ENCODE measurements at places on chromosomes 4 and X.

- DNase-seq, result no peak
Observed at GRCh38 chrX:88416002-88416401, 331.0 kb upstream of the CPXCR1 start.

GRCh38 chr4:105092356-105092755 lies 54.3 kb upstream of the TET2 start:
- no peak for DNase-seq

GRCh38 chr4:111802191-111802590 lies 343.1 kb upstream of the FAM241A start:
- DNase-seq, result no peak

GRCh38 chr4:168618577-168619265 lies 121.9 kb downstream of the PALLD start:
- DNase-seq, result no peak

GRCh38 chrX:20863649-20864048 lies 510.6 kb upstream of the CNKSR2 start:
- DNase-seq, result no peak

DNA sequence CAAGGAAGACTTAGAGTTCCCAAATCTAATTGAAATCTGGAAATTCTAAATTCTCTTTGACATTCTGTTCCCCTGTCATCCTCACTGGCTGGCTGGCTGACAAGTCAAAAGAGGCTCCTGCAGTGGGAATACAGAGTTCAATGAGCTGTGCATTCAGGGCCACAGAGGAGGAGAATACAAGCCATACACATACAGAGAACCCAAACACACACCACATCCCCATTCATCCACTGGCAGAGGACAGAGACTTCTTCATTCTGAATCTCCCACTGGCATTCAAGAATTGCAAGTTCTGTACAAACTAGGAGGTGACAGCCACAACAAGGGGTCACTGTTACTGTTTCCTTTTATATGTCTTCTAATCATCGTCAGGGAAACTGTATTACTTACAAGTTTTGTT lies 49.7 kb downstream of the SAT1 start:
- DNase-seq, result no peak

GRCh38 chr4:57303012-57303751 lies 193.0 kb upstream of the IGFBP7 start:
- no peak for DNase-seq

DNA sequence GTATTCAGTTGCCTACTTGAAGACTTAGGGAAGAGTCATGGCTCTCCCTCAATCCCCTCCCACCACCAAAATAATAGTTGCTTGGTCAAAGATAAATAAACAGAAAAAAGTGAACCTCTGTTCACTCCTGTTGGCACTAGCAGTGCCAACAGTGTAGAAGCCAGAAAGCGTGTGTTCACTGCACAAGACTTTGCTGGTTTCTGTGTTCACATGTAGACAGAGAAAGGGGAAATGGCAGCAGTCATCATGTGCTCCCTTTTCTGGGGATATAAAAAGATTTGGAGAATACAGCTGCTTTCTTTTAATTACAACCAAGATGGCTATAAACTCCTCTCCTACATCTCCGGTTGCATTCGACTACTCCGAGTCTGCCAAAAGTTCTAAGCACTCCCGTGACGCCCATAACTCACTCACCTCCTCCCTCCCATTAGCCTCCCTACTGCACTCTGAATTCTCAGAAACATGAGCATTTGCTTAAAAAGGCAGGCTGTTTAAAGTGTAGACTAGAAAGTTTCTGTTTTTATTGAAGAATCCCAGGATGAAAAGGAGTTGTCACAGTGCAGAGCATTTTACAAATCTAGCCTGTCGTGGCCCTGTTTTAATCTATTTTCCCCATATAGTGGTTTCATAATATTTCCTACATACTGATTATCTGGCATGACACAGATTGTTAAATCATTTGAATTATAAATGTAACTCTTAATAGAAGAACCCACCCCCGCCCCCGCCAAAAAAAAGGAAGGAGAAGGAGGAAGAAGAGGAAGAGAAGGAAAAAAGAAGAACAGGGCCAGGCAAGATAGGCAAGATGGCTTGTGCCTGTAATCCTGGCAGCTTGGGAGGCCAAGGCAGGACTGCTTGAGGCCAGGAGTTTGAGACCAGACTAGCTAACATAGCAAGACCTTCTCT lies 16.7 kb downstream of the LGI2 start:
- no peak for DNase-seq

DNA sequence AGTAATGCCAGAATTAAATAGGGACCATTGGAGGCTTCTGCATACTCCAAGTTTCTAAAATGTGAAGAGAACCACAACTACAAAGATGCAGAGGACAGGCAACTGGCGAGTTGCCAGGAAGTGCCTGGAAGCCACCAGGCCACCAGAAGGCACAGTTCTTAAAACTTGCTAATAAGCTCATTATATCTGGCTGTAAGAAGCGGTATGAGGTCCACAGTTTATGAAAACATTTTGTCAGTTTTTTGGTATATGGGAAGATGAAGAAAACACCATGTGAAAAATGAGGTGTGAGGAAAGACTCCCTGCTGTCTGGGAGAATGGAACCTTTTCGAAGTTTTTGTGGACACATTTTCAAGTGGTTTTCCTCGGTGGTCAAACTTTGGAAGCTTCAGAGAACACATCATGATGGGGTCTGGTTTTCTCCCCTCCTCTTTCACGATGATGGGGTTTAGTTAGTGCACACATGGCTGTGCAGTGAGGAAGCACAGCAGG lies 202.7 kb downstream of the NR3C2 start:
- no peak for DNase-seq

DNA sequence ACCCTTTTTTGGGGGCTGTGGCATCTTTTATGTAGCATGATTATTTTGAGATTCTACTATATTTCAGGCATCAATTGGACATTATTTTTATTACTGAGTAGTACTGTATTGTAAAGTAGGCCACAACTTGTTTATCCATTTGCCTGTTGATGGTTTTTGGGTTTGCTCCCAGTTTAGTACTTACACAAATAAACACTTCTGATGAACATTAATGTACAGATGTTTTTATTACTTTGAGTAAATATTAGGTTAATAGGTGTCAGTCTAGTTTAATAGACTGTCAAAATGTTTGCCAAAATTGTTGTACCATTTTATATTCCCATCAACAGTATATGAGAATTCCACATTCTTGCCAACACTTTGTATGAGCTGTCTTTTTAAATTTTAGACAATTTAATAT lies 214.9 kb upstream of the MAD2L1 start:
- DNase-seq, result no peak

GRCh38 chrX:104284507-104284906 lies 29.8 kb upstream of the ESX1 start:
- no peak for DNase-seq

DNA sequence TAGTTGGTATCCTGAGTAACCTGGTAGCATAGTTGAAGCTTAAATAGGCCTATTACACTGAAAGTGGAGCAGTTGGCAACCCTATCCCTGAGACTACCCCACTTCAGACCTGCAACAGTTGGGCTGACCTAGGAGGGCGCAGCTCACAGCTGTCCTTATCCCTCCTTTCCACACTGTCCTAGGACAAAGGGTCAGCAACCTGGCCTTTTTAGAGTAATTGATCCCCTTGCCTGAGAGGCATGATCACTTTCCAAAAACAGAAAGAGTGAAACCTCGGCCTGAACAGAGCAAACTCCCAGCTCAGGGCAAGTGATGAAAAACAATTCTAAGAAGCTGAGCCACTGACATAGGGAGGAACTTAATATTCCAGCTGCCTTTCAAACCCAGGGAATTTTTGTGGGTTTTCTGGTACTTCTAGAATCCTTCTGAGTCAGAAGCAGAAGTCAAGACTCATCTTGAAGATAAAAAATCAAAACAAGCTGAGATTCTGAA lies 94.9 kb upstream of the MYOZ2 start:
- DNase-seq, result no peak

- DNase-seq, result no peak
Observed at GRCh38 chrX:26952213-26952612, 510.9 kb downstream of the PPP4R3C start.

DNA sequence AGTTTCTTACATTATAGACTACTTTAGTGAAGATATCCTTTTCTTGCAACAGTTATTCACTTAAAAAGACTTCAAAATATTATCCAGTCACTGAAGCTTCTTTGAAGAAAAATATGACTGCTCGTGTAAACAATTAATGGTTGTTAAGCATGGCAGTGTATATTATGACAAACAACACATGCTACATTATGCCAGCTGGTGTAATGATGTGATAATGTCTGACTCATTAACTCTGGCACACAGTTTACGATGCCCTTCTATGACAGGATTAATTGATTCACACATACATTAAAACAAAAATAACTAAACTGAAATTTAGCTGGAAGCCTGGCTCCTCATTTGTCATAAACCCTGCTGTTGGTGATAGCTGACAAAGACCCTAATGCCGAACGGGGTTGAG lies 22.4 kb downstream of the GK2 start:
- no peak for DNase-seq

DNA sequence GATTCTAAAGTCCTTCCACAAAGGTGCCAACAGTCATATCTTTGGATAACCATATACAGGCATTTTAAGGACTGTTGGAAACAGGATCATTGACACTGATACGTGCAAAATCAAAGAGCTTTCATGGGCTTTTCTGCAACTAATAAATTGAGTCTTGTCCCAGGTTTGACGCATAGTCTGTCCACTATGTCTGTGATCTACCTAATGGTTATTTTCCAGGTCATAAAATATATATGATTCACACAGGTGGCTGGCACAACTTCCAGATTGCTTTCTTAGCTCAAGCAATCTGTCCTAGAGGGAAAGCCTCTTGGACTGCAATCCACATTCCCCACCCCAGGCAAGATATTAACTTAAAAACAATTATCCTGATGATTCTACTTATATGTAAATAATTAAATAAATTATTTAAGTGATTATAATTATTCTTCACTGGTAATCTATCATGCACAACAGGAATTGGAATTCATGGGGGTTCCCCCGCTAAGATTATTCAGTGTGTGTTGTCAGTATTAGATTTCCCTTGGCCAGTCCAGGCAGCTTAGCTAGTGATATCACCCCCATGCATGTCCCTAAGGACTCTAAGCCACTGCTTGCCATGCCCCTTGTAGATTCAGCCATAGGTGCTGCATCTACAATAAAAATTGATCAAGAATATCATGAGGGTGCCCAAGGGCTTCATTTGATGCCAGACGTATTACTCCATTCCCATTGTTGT lies 97.8 kb downstream of the TLL1 start:
- no peak for DNase-seq

DNA sequence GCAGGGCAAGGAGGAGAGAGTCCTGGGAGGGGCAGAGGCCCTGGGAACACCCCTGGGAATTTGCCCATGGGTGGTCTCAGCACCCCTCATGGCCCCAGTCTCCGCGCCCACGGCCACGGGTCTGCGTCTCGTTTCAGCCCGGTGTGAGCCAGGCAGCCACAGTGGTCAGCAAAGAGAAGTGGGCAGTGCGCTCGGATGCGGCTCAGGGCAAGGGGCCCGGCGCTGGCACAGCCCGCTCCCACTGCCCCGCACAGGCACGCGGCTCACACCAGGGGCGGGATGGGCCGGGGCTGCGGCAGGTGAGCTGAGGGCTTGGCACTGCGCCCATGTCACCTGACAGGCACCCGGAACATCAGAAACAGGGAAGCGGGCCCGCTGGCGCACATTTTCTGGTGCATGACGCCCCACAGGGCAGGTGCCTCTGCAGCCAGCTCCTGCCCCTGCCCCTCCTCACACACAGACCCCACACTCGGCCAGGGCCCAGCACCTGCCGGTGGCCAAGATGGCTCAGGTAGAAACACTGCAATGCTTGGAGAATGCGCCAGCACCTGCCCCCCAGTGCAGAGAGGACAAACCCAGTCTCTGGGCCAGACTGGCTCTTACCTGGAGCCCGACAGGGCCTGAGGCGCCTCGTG lies 41.9 kb upstream of the MXD4 start:
- no peak for DNase-seq

DNA sequence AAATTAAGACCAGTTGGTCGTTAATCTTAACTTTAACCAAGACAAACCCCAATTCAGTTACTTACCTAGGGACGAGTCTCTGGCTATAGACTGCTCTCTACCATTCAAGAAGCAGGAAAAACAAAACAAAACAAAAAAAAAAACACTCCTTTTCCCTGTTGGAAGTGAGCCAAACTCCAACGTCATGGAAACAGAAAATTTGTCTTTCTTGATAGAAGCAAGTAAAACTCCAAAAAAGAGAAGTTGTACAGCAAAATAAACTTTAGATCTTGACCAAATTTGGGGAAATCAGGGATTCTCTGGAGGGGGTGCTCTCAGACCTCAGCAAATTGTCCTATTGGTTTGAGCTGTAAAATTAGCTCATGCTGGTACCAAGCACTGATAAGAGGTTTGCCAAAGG lies 3.7 kb downstream of the CNGA1 start:
- no peak for DNase-seq

GRCh38 chr4:738781-739280 lies 33.2 kb downstream of the PCGF3 start:
- DNase-seq, result no peak

DNA sequence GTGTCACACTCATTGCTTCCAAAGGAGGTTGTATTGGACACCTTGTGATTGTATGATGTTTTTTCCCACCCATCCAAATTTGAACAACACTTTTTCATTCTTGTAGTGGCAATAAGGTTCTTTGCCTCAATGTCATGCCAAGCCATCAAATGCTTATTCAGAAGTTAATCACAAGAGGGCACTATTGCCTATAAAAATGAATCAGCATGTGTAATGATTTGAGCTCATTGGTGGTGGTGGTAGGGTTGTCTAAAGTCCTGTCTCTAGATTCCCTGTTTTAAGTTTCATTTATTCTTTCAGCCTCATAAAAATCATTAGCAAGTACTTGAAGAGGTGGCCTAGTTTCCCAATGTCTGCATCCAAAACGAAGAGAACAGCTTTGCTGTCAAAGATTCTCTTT lies 37.0 kb downstream of the IRS4 start:
- no peak for DNase-seq

- no peak for DNase-seq
Observed at GRCh38 chr4:177860171-177860570, 417.9 kb upstream of the AGA start.

- DNase-seq, result no peak
Observed at GRCh38 chrX:150198776-150199175, 164.3 kb upstream of the MAMLD1 start.

GRCh38 chr4:172245516-172245915 lies 432.3 kb downstream of the GALNTL6 start:
- no peak for DNase-seq

DNA sequence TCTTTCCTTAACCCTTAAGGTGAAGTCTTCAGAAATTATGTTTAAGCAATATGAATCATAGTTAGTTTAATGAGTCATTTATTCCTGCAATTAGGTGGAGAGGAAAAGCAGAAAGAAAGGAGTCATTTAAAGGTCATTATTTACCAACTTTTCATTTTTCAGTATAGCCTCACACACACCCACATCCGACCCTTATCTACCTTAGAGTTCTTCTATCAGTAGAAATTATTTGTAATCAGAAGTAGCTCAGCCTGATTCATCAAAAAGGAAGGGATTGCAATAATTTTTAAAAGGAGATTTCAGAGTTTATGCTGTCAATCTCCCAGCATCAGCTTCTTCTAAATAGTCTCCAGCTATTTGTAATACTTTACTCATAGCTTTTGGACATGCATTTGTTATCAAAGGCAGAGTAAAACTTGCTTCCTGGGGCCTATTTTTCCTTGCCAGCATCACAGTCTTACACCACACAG lies 5.9 kb downstream of the ANXA10 start:
- no peak for DNase-seq

GRCh38 chrX:28981952-28982351 lies 394.7 kb downstream of the IL1RAPL1 start:
- DNase-seq, result no peak

- DNase-seq, result no peak
Observed at GRCh38 chrX:1518512-1518911, 18.5 kb downstream of the P2RY8 start.
